Cerebellum (tissue), 4 donors: ENCODE measurements at places on chromosomes 11 and 22.

DNA sequence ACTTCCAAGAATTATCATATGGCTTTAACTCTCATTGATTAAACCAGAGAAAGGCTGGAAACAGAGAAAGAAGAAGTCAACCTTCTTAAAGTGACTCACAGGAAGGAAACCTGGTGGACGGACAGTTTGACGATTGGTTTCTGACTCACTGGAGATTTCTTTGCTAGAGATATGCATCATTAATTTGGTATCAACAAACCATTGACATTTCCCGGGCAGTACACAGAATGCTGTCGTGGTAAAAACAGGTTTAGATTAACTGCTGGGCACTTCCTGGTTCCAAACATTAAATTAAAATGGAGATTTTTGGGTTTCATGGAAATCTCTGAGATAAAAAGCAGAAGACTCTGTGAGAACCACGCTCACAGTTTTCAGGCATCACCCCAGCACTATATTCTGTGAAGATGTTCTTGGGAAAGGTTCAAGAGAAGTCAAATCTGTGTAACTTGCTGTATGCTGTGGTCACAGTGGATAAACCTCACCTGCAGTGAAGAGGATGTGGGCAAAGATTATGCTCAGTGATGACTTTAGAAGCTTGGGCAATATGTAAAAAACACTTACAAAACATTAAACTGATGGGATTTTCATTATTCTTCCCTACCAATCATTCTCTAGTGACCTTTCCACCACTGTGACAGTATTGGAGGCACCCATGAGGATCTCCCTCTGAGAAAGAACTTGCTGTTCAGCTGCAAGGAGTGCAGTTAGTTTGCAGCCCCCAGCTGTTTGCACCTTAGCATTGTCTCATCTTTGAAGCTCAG is 61.1 kb upstream of the CD44 start:
- DNase-seq = no peak

- DNase-seq = no peak
These were observed 161.4 kb downstream of the AASDHPPT start for GRCh38 chr11:106238704-106239360.

DNA sequence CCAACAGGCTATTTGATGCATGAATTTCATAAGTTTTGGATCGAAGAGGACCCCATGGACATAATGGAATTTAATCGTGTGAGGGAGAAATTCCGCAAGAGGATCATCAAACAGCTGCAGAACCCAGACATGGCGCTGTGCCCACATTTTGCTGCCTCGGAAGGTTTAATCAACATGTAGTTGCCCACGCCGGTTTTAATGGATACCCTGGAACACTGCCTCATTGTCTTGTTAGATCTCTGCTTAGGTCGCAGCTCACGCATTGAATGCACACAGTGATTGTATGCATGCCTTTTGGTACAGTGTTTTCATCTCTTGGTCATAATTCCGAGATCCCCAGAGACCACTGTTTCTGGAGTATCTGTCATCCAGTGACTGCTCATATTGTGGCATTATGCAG is 46.8 kb downstream of the SLN start:
- DNase-seq = no peak

DNA sequence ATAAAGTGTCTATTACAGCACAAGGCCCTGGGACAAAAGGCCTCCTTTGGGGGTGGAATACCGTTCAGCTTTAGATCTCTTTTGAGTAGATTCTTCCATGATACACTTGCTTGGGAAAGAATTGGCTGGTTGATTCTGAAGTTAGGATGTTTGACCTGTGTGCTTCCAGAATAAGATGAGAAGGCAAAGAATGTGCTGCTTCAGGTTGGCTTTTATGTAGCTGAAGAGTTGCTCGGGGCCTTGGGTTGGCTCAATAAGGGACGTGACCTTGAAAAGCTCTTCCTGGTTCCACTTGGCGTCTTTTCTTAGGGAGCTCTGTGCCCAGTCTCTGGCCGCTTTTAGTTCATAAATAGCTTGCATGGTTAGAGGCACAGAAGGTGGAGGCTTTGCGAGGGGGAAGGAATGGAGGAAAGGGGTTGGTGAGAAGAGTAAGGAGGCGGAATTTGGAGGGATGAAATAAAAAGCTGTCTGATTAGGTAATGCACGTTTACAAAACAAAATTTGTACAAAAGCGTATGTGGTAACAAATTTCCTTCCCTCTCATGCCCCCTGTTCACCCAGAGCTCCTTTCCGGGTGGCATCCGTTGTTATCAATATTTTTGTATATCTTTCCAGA is 4.2 kb upstream of the SORL1-AS1 start:
- DNase-seq = no peak

GRCh38 chr22:49353235-49353634 is 474.4 kb downstream of the BRD1 start:
- DNase-seq = no peak

- no peak for DNase-seq
These were observed 26.5 kb downstream of the GRAMD4 start for GRCh38 chr22:46646531-46647215.

GRCh38 chr11:130711193-130711592 is 205.1 kb downstream of the SNX19 start:
- DNase-seq = no peak

- no peak for DNase-seq
These were observed 76.4 kb downstream of the MPPED1 start for GRCh38 chr22:43488031-43488866.
